ENCODE measurements at places on chromosomes 1 and 21.

GRCh38 chr1:7594002-7594713 is 176.9 kb upstream of the VAMP3 start:
- DNase-seq: no peak

GRCh38 chr1:172680733-172681275 is 21.9 kb downstream of the FASLG start:
- DNase-seq: no peak

DNA sequence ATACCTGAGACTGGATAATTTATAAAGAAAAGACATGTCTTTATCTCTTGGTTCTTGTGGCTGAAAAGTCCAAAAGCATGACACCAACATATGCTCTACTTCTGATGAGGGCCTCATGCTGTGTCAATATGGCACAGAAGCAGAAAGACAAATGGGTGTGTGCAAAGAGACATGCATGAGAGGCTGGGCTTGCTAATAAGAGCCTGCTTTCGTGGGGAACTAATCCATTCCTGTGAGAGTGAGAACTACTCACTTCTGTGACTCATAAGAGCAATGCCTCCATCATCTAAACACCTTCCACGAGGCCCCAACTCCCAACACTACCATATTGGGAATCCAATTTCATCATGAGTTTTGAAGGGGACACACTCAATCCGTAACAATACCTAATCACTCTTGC is 340.0 kb upstream of the DUSP10 start:
- no peak for DNase-seq

DNA sequence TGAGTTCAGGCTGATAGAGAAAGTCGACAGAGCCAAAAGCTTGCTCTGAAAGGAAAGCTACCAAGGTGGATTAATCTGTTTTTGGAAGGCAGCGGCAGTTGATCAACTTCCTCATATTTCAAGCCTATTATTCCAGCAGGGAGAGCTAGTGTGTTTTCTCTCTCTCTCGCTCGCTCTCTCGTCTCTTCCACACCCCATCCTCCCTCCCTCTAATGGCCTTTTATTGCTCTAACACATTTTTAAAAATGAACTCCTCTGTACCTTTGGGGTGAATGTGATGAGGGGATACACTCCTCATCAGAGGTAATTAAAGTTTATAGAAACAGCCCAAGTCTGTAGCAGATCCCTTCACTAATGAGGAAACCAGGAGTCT is 126.4 kb downstream of the CLIC6 start:
- DNase-seq: peak; percentile 64

DNA sequence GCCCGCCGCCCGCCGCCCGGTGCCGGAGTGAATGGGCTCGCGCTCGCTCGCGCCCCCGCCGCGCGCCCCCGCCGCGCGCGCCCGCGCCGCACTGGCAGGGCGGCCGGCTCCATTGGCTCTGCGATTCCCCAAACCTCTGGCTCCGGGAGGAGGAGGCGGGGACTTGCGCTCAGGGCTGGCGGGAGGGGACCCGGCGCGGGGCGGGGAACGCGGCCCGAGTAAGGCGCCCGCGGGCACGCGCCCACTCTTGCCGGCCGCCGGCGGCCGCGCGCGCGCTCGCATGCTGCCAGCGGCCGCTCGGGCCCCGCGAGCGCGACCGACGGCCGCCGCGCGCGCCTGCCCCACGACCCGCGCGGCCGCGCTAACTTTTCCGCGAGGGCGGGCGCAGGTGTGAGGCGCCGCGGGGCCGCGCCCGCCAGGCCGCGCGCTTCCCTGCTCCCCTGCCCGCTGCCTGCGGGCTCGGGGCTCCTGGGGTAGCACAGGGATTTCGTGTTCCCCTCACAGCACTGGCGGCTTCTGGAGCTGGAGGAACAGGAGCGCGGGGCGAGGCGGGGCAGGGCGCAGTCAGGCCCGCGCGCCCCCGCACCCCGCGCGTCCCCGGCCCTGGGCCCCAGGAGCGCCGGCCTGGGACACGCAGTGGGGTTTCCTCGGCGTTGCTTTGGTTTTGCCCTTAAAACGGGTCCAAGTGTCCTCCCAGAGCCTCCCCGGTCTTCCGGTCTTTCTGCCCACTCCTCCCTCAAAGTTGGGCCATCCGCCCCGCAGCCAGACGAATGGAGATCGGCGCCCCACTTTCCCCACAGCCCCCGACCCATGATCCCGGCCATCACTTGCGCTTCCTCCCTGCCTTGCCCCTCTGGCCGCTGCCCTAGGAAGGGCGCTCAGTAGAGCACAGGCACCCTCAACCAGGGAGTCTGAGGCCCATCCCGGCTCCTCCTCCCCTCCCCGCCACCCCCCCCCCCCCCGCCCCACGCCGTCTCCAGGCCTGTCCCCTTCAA is 101.5 kb downstream of the CASZ1 start:
- DNase-seq: peak; percentile 75

DNA sequence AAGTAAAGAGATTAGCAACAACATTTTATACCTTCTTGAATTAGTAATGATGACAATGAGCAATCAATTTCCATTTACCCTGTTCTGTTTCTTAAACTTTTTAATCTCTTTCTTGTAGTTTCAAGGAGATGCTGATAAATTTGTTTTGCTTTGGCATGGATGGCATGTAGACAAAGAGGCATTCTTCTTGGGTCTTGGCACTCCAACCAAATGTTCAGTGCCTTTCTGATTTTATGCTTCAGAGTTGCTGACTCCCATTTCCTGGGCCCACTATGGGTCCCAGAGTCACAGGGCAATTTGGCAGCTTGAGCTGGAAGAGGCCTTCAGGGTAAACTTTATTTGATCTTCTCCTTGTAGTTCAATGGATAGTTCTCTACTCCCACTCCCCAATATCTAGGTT is 42.1 kb upstream of the OSBPL9 start:
- peak; percentile 23 for DNase-seq

- DNase-seq: no peak
Measured at GRCh38 chr1:156513185-156513584, 12.6 kb upstream of the MEF2D start.

- no peak for DNase-seq
Measured at GRCh38 chr21:20551939-20552338, 446.3 kb upstream of the NCAM2 start.

DNA sequence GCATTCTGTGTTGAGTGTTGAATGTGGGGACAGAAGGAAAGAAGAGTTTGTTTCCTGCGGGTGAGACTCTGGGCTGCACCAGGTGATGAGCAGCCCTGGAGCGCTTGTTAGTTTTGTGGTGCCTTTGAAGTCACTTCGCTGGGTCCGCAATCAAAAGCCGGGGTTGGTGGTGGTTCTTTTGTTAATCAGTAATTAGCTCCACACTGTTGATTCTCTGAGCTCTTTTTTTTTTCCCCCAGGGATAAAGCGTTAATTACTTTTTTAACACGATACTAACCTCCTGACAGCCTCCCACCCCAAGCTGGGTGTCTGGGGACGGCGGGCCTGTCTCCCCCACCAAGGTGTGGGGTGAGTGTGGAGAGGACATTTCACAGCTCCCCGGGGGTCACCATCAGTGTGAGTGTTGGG is 56.6 kb downstream of the AGPAT3 start:
- DNase-seq: no peak

- DNase-seq: no peak
Measured at GRCh38 chr1:217249857-217250256, 381.0 kb downstream of the GPATCH2 start.

DNA sequence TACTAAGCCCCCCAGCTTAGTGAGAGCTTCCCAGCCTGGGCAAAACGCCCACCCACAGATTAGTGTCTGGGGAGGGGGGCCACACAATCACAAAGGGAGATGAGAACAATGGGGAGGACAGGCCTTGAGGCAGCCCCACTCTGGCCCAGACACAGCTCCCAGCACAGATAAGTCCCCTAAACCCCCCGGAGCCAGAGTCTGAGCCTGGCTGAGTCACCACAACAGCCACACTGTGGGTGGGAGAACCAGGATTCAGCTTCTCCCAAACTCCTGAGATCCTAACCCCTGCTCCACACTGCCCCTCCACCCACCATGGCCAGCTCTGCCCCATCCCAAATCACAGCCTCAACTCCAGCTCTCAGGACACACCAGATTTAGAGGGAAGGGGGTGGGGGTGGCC is 4.2 kb downstream of the NECTIN4 start:
- DNase-seq: no peak

- no peak for DNase-seq
Measured at GRCh38 chr21:14740692-14741091, 194.6 kb upstream of the SAMSN1 start.

DNA sequence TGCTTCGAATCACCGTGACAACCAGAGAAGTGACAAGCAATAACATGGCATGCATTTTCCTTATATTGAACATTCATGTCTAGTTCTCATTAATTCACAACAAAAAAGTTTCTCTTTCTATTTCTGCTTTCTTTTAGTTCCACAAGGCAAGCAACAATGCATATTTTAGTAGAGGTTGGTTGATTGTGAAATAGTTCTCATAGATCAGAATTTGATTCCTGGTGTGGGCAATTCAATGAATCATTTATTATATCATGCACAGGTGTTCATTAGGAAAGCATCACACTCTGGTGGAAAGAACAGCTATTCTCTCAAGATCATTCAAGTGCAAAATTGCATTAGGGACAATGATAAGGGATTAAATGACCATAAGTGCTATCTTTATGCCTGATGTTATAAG is 980.9 kb downstream of the BRINP3 start:
- DNase-seq: no peak

DNA sequence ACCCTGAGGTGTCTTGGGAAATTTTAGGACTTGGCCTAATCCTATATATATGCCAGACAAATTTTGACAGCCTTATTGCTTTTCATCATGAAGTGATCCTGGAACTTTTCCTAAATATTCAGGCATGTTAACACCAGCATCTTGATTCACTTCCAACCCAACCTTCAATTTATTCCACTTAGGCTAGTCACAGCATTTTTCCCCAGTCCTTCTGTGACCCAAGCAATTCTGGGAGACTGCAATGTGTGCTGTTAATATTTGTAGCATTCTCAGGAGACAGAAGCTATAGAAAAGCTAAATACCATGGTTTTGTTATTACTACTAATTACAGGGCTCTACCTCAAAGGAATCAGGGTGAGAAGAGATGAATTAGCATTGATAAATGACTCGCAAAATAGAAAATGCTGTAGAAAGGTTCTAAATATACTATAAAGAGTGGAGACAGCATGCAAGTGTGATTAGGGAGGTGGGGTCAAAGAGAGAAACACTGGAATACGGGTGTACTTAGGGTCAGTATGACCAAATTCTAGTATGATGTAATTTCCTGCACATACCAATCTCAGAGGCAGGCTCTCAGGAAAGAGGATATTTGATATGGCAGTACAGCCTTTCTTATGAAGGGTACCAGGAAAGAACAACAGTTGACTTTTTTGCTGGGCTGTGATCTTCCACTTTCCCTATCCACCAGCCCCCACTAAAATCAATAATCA is 29.1 kb downstream of the PRRX1 start:
- peak; percentile 88 for DNase-seq

DNA sequence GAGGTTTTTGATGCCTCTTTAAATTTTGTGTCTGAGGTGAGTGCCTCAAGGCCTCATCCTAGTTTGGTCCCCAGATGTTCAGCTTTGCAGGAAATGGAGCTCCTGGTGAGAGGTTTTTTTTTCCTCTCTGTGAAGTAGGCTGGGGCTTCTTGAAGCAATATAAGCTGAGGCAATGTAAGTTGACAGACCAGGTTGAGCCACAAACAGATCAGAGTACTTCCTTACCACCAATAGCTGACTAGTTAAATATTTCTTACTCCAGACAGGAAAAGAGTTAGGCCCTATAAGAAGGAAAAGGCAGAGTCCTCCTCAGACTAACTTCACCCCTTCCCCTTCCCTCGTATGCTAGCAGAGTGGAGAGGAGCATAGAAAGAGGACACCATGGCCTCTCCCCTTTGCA is 341.0 kb downstream of the LMO4 start:
- DNase-seq: no peak

DNA sequence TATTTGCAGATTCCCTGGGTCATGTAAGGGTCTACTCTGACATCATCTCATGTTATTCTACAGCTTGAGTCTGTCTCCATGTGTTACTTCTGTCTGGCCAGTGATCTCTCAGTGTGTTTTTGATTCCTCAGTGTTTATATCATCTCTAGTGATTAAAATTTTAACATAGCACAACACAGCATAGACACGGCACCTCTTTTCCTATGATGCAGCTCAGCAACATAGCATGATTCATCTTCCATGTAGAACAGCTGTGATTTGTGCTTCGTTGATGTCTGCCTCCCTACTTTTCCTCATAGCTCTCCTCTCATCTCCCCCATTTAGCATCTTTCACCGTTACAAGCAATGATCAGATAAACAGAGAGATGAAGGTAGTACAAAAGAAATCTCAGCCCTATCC is 163.9 kb upstream of the DPT start:
- no peak for DNase-seq

DNA sequence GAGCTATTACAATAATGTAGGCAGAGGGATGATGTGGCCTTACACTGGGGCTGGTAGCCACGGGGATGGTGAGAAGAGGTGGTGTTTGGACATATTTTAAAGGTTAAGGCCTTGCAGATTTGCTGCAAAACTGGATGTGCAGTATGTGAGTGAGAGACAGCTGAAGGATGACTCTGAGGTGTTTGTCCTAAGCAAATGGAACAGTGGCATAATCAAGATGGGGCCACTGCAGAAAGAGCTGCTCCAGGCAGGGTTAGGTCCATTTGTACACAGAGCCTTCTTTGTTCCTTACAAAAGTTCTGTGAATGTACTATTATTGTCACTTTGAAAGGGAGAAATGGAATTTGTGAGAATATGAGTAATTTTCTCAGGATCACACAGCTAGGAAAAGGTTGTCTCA is 220.4 kb upstream of the ZP4 start:
- no peak for DNase-seq

DNA sequence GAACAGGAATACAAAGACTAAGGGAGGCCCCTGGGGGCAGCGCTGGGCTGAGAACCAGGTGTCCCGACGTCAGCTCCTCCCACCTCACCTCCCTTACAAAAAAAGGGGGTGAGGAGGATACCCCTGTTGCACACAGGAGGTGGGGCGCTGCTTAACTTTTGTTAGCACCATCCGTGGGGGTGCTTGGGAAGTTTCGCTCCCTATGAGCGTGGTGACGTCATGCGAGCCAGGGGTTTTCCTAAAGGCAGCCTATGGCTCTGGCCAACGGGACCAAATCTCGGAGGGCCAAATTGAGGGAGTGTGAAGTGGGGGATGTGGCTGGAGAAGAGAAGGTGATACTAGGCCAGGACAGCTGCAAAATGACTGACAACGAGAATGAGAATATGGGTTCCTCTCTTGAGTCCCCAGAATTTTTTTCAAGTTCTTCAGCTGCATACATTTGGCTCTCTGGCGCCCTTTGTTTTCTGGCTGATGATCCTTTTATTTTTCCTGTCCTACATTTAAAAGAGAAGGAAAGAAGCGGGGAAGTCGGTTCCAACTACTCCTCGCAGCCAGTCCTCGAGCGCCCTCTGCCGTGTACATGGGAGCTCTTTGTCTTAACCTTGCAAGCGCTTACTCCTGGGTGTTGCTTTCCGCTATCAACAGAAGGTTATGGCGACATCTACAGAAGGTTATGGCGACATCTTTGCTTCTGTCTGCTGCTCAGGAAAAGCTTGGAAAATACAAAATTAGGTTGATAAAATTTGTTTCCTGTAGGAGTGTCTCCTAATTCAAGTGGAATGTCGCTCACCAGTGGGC is 48.0 kb upstream of the ZC3H11B start:
- DNase-seq: peak; percentile 94

- peak; percentile 12 for DNase-seq
Measured at GRCh38 chr1:96416701-96417444, 304.7 kb upstream of the PTBP2 start.

GRCh38 chr1:184407816-184408510 is 21.1 kb downstream of the C1orf21 start:
- peak; percentile 10 for DNase-seq

- DNase-seq: peak; percentile 68
Measured at GRCh38 chr1:153652805-153653500, 5.5 kb upstream of the SNAPIN start.

GRCh38 chr1:160726114-160726497 is 12.9 kb upstream of the SLAMF7 start:
- peak; percentile 31 for DNase-seq

GRCh38 chr1:117836069-117836468 is 93.4 kb downstream of the GDAP2 start:
- DNase-seq: no peak

Data from cardiac fibroblast (primary cell).